T-helper 17 cell (primary cell): ENCODE measurements at places on chromosomes 12 and 14. TPM values are rescaled to one million over a fixed set of nuclear protein-coding genes. Genes with fewer than 3 reads are reported as not detected.
A peak's percentile ranks its signal among the peaks of the same experiment; 100 is the strongest.

DNA sequence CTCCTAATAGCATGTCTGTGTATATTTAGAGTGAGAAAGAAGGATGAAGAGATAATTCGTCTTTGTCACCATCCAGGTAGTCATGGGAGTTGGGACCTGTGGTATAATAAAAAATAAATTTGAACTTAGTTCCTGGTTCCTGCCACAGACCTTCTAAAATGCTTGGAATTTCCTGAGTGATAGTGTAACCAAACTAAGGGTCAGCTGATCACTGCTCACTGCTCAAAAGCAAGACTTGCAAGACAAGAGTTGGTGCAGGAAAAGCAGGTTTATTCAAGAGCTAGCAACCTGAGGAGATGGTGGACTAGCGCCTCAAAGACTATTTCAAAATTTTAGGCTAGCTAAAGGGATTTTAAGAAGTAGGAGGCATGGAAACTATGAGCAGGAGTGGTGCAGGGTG is 19.1 kb downstream of the ANG start:
- DNase-seq = no peak

DAO gene
- total RNA-seq = not detected

GPD1 gene
- 0.77 TPM for total RNA-seq

MED13L gene
- total RNA-seq = 193 TPM

DNA sequence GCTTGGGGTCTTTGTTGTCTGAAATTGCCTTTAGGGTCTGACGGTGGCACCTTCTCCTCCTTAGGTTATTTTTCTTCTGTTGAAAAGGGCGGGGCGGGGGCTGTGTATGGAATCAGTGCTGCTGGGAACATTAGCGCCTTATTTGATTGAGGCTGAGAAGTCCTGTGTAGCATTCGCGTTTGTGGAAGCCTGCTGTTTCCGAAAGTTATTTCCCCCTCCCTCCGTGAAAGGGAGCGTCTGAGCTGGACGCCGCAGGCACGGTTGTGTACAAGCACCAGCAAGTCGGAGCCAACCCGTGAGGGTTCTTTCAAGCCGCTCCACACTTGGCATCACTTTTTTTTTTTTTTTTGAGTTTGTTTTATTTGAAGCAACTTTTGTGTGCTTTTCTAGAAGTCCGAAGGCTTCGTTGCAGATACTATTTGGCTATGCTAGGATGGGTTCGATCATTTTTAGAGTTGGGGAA is 1.1 kb downstream of the SYNE2 start:
- DNase-seq = peak; percentile 40

CCDC38 gene
- not detected for total RNA-seq
